ENCODE measurements at places on chromosomes 3 and 15. TPM values are rescaled to one million over a fixed set of nuclear protein-coding genes. Genes with fewer than 3 reads are reported as not detected.

ECE2 gene
- total RNA-seq: not detected

DNA sequence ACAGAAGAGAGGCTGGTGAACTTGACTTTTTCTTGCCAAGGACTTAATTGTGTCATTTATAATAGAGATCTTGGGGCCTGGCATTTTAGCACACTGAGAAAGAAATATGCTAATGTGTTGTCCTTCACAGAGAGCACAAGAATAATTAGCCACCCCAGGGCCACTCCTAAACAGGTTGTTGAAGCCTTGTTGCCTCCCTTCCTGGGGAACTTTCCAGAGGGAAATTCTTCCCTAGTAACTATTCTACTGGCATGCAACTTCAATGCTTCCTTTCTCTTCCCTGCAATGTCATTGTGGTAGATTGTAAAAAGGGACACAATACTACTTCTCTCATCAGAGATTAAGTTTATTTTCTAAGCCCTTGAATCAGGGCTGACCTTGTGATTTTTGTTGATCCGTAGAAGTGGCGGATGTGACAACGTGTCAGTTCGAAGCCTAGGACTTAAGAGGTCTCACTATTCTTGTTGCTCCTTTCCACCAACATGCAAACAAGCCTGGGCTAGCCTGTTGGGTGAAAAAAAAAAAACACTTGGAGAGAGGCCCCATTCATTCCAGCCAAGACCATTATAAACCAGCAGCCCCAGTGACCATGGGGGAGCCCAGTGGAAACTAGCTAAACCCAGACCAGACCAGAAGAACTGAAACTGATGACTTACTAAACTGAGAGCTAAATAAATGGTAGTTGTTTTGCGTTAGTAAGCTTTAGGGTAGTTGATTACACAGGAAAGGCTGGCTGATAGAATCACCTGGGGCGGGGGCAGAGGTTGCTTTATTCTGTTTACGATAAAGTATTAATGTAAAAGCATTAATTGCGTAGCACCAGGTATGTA, 287.2 kb downstream of the SHQ1 start:
- no peak for DNase-seq
- H3K4me1 ChIP-seq: no peaks in the 10 kb centered on the region
- H3K4me3 ChIP-seq: no peak overlapping the region
- no peaks in the 10 kb centered on the region for H3K27me3 ChIP-seq

GRCh38 chr15:86615816-86616215, 536.1 kb downstream of the AGBL1 start:
- no peaks in the 10 kb centered on the region for H3K4me1 ChIP-seq
- no peak overlapping the region for H3K4me3 ChIP-seq
- no peaks in the 10 kb centered on the region for H3K27me3 ChIP-seq

GRCh38 chr15:66706225-66706732, 4.2 kb downstream of the SMAD6 start:
- no peak overlapping the region for H3K4me3 ChIP-seq
- DNase-seq: no peak
- H3K4me1 ChIP-seq: peaks cover 47% of the 10 kb centered on the region
- H3K36me3 ChIP-seq: no peaks in the 10 kb centered on the region
- H3K27me3 ChIP-seq: no peaks in the 10 kb centered on the region

GRCh38 chr3:177777699-177778098, 580.4 kb upstream of the TBL1XR1 start:
- DNase-seq: no peak
- H3K27ac ChIP-seq: no peak overlapping the region
- H3K4me1 ChIP-seq: no peaks in the 10 kb centered on the region
- H3K36me3 ChIP-seq: no peaks in the 10 kb centered on the region
- H3K27me3 ChIP-seq: no peaks in the 10 kb centered on the region

TMEM40 gene
- total RNA-seq: 2.3 TPM

- peaks cover 25% of the 10 kb centered on the region for H3K4me1 ChIP-seq
- DNase-seq: no peak
- H3K36me3 ChIP-seq: no peaks in the 10 kb centered on the region
- no peak overlapping the region for H3K4me3 ChIP-seq
- peak overlapping the region; percentile 37 for H3K27ac ChIP-seq
Observed at GRCh38 chr3:177816667-177817208, 619.5 kb upstream of the TBL1XR1 start.

- peaks cover 7% of the 10 kb centered on the region for H3K36me3 ChIP-seq
- H3K27me3 ChIP-seq: no peaks in the 10 kb centered on the region
- no peak overlapping the region for H3K27ac ChIP-seq
- no peak for DNase-seq
- no peak overlapping the region for H3K4me3 ChIP-seq
- peaks cover 10% of the 10 kb centered on the region for H3K4me1 ChIP-seq
Observed at GRCh38 chr15:48530528-48530927, 115.0 kb downstream of the FBN1 start.

- peaks cover 6% of the 10 kb centered on the region for H3K36me3 ChIP-seq
- peak overlapping the region; percentile 87 for H3K27ac ChIP-seq
- H3K4me1 ChIP-seq: no peaks in the 10 kb centered on the region
Observed at GRCh38 chr3:47283193-47283537, 421 bp downstream of the KLHL18 start.

MOBP gene
- 0.20 TPM for total RNA-seq

- H3K4me1 ChIP-seq: peaks cover 9% of the 10 kb centered on the region
- H3K36me3 ChIP-seq: no peaks in the 10 kb centered on the region
- no peaks in the 10 kb centered on the region for H3K27me3 ChIP-seq
- no peak overlapping the region for H3K4me3 ChIP-seq
Observed at GRCh38 chr3:101976473-101976872, 127.2 kb downstream of the NFKBIZ start.

ALS2CL gene
- 8.3 TPM for total RNA-seq

DNA sequence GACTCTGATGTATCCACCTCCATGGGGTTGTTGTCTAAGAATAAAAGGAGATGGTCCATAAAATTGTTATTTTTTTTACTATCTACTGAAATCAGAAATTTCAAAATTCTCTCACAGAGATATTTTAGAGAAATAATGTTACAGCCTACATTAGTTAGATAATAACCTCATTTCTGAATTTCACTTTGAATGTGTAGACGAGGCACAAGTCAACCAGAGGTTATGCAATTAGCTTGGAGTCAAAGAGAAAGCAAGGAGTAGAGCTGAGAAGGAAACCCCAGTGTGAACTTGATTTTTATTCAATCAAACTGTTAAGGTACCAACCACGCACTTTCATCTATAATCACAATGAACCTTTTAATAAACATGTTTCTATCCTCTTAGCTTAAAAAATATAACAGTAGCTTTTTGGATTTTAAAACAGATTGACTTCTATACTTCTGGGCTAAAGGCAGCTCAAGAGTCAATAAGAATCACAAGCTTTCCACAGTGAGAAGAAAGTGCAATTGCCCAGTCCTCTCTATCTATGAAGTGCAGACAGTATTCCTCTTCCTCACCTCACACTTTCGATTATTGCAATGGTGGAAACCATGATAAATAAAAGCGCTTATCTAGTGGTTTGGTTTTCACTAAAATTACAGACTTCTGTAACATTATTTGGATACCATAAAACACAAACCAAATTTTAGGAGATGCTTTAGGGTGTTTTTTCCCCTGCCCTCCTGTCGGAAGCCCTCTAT, 403.2 kb downstream of the ZBTB20 start:
- H3K4me1 ChIP-seq: peaks cover 12% of the 10 kb centered on the region
- no peak for DNase-seq
- H3K36me3 ChIP-seq: no peaks in the 10 kb centered on the region

- no peaks in the 10 kb centered on the region for H3K4me1 ChIP-seq
- no peak for DNase-seq
- no peaks in the 10 kb centered on the region for H3K36me3 ChIP-seq
- H3K27ac ChIP-seq: no peak overlapping the region
Observed at GRCh38 chr15:42082823-42083604, 11.3 kb downstream of the PLA2G4D start.

DNA sequence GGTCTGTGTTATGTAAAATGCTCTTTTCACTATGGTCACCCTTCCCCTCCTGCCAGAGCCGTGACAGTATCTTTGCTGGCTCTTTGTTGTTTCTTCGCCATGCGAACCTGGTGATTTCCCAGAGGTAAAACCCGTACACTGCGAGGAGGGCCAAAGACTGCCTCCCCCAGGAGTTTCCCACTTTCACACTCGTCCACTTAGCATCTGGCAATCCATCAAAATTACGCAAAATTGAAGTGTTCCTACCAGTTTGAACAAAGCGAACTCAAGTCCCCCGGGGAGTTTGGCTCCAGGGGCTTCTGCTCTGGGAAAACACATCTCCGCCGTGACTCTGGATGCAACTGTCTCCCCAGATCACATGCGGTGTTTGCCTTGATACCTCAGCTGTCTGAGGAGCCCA, 239.9 kb downstream of the FAM43A start:
- no peaks in the 10 kb centered on the region for H3K27me3 ChIP-seq
- H3K27ac ChIP-seq: no peak overlapping the region
- peak; percentile 28 for DNase-seq

DNA sequence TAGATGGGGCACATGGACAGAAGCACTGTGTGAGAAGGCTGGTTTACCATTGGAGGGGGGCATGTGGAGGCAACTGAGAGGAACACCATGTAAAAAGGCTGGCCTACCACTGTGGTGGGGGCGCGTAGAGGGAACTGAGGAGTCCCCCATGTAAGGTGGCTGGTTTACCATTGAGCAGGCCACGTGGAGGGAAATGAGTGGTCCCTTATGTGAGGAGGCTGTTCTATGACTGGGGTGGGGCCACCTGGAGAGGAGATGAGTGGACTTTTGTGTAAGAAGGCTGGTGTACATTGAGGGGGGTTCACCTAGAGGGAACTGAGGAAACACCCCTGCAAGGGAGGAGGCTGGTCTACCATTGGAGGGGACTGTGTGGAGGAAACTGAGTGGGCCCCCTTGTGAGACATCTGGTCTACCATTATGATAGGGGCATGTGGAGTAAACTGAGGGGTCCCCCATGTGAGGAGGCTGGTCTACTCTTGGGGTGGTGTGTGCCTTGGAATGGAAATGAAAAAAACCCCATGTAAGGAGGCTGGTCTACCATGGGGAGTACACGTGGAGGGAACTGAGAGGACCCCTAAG, 156.9 kb downstream of the FBLN2 start:
- DNase-seq: peak; percentile 18
- H3K27me3 ChIP-seq: no peaks in the 10 kb centered on the region
- H3K27ac ChIP-seq: no peak overlapping the region
- H3K4me3 ChIP-seq: no peak overlapping the region
- no peaks in the 10 kb centered on the region for H3K4me1 ChIP-seq

DNA sequence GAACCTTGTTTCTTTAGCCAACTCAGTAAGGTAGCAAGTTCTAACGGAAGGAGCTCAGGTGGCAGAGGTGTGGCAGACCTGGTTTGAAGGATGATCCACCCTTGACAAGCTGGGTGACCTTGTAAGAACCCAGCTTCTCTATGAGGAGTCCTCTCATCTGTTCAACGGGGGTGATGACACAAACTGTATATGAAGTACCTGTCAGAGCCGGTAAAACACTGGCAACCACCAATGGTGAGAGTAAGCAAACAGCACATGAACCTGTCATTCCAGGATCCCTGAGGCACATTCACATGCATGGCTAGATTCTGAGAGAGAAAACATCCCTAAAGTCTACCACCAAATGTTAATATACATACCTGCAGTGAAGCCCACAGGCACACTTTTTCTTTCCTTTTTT, 2.4 kb downstream of the SCAP start:
- H3K4me3 ChIP-seq: no peak overlapping the region
- H3K36me3 ChIP-seq: no peaks in the 10 kb centered on the region
- H3K27ac ChIP-seq: no peak overlapping the region
- DNase-seq: no peak

- H3K36me3 ChIP-seq: no peaks in the 10 kb centered on the region
- no peak overlapping the region for H3K4me3 ChIP-seq
- no peak for DNase-seq
- H3K27me3 ChIP-seq: no peaks in the 10 kb centered on the region
Observed at GRCh38 chr3:36653095-36653494, 111.3 kb downstream of the DCLK3 start.

EXD1 gene
- total RNA-seq: not detected

GRCh38 chr3:138157743-138158142, 17.0 kb downstream of the DBR1 start:
- no peak overlapping the region for H3K27ac ChIP-seq
- no peak for DNase-seq
- no peaks in the 10 kb centered on the region for H3K4me1 ChIP-seq
- peaks cover 21% of the 10 kb centered on the region for H3K36me3 ChIP-seq
- H3K27me3 ChIP-seq: no peaks in the 10 kb centered on the region
- H3K4me3 ChIP-seq: no peak overlapping the region

DNA sequence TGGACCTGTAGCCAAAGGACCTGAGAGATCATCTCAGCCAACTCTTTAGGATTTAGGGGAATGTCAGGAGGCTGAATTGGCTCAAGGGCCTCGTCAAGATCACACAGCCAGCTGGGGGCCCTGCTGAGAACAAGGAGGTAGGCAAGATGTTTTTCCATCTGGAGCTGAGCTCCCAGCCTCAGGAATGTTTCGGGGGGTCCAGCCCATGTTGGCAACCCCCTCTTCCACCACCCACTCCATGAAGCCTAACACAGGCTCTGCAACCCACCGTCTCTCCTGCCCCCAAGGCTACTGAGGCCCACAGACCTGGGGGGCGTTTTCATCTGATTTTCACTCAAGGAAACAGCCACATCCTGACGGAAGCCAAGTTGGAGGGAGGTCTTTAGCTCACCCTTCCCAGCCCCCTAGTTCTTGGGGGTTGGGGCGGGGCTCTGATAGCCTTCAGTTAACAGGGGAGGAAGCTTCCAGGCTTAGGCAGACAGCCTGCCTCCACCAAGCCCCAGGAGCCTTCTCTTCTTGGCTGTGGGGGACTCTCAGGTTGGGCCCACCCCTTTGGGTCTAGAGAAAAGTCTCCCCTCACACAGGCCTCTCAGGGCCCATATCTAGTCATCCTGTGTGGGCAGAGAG, 48.8 kb downstream of the EPHB3 start:
- H3K36me3 ChIP-seq: no peaks in the 10 kb centered on the region
- no peaks in the 10 kb centered on the region for H3K27me3 ChIP-seq
- no peaks in the 10 kb centered on the region for H3K4me1 ChIP-seq
- H3K27ac ChIP-seq: no peak overlapping the region
- no peak for DNase-seq

DNA sequence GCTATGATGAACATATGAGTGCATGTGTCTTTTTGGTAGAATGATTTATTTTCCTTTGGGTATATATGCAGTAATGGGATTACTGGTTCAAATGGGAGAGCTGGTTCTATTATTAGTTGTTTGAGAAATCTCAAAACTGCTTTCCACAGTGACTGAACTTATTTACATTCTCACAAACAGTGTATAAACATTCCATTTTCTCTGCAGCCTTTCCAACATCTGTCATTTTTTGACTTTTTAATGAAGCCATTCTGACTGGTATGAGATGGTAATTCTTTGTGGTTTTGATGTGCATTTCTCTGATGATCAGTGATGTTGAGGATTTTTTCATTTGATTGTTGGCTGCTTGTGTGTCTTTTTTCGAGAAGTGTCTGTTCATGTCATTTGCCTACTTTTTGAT, 1124.2 kb downstream of the NAALADL2 start:
- H3K4me1 ChIP-seq: no peaks in the 10 kb centered on the region
- DNase-seq: no peak
- no peaks in the 10 kb centered on the region for H3K27me3 ChIP-seq
- H3K36me3 ChIP-seq: no peaks in the 10 kb centered on the region
- no peak overlapping the region for H3K4me3 ChIP-seq

- peak overlapping the region; percentile 73 for H3K4me3 ChIP-seq
- H3K4me1 ChIP-seq: no peaks in the 10 kb centered on the region
- H3K27me3 ChIP-seq: no peaks in the 10 kb centered on the region
- no peaks in the 10 kb centered on the region for H3K36me3 ChIP-seq
- DNase-seq: no peak
Observed at GRCh38 chr3:179452176-179452564, 900 bp upstream of the GNB4 start.

Data from right atrium auricular region (tissue), 2 donors.